ENCODE measurements at places on chromosomes 4 and X.

GRCh38 chrX:57156397-57157049, 19.3 kb upstream of the SPIN2A start:
- DNase-seq = no peak

DNA sequence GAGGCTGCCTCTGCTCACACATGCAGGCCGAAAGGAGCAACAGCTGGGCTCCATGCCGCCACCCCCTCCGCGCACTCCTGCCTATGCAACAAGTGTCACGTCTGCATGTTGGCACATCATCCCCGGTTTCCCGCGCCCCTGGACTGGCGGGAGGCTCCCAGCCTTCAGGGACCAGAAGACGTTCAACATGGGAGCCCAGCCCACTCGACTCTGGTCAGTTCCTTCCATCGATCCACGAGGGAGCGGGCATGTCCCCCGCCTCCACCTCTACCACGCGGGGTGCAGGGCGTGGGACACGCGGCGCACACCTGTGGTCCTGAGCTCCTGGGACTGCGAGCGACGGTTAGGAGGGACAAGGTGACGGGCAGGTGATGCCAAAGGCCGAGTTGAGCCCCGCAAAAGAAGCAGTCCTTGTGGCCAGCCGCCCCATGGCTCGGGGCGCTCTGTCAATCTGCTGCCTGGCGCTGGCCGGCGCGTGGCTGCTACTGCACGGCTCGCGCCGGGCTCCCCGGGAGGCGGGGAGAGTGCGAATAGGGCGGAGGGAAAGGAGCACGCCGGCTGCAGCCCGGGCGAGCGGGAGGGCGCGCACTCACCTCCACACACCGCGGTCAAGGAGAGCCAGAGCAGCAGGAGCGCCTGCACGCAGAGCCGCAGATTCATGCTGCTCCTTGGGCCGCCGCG, 645 bp downstream of the APLN start:
- no peak for DNase-seq

- DNase-seq = no peak
These were observed 17.1 kb downstream of the OGT start for GRCh38 chrX:71549986-71550385.

GRCh38 chrX:28585767-28586166, 1.5 kb upstream of the IL1RAPL1 start:
- DNase-seq = no peak

DNA sequence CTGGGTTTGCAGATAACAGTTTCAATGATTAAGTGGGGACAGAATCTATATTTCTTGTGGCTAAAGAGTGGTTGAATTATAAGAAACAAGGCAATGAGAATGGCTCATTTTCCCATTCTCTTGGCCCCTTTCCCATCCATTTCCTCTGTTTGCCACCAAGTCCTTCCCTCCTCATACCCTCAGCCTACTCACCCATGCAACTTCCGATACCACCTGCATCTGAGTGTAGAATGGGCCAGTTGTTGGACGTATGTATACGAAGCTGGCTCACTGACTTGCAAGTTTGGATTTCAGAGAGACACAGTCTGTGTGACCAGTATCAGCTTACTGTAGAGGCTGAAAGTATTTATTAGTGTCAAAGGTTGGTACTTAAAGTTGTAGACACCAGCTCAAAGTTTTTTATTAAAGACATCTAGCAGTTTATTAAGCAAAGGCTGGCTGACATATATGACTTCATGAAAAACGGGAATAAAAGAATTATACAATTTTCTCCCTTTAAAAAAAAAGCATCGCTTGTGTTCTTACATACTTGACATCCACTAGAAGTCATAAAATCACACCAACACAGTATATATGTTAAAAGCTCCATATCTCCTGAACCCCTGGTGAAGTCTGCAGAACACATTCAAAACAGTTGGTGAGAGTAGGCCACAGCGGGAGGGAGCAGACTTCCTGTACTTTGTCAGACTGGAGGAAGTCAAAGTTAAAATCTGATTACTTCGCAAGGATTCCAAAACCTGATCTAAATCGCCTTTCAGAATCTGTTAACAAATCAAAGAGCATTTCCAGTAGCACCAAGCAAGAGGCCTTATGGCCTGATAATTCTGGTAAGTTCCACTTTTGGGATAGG, 22.4 kb upstream of the STIM2 start:
- DNase-seq = no peak

DNA sequence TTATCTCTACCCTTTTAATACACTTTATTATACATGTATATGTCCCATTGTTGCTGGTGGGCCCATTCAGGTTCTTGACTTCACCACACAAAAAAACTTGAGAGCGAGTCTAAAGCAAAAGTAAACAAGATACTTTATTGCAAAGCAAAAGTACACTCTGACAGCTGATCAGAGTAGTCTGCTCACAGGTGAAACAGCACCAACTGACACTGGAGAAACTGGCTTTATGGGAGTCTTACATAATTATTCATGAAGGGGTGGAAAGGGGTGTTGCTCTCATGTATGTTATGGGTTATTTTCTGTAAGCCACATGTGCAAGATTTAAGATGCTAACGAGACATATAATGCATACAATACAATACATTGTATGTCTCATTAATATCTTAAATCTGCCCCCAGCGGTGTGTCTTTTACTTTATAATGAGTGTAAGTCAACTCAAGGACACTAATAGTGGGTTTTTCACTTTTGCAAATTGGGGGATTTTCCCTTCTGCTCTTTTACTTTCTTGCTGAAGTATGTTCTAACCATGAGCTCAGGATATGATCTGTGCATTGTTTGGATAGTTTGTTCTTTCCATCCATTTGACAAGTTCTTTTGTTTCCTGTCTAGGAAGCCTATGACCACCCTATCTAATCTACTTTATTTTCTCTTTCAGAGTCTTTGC, 256.1 kb upstream of the ITM2A start:
- no peak for DNase-seq

DNA sequence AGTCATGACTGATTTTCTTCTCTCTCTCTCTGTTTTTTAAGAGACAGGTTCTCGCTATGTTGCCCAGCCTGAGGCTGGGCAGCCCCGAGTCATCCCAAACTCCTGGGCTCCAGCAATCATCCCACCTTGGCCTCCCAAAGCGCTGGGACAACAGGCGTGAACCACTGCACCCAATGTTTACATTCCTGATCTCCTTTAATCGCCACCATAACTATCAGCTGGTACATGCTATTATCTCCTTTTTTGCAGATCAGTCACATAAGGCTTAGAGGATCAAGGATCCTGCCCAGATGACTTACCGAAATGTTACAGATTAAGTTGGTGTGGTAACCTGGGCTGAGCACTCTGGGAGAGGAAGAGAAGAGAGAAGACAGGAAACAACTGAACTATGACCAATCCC, 1.5 kb upstream of the USP46 start:
- no peak for DNase-seq

- DNase-seq = no peak
These were observed 61.0 kb downstream of the BEX3 start for GRCh38 chrX:103437147-103437873.

- no peak for DNase-seq
These were observed 211.5 kb downstream of the FRAS1 start for GRCh38 chr4:78268597-78268996.

DNA sequence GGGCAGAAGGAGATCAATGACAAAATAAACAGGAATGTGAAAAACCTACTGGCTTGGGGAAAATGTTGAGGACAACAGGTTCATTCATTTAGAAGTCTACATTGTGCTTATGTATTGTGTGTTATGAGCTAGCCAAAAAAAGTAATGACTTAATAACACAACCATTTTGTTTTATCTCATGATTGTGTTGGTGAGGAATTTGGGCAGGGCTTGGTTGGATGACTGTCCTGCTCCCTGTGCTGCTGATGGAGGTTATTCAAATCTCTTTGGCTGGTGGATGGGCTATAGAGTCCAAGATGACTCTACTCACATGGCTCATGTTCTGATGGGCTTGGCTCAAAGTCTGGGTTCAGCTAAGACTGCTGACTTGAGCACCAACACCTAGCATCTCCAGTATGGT, 116.3 kb downstream of the HS3ST1 start:
- DNase-seq = no peak

GRCh38 chrX:69189576-69190371, 24.5 kb upstream of the PJA1 start:
- no peak for DNase-seq

GRCh38 chr4:5827108-5828004, 65.5 kb downstream of the CRMP1 start:
- no peak for DNase-seq

GRCh38 chr4:68465058-68465457, 17.8 kb downstream of the TMPRSS11E start:
- DNase-seq = no peak

GRCh38 chr4:169270810-169271691, at the start of gene SH3RF1:
TSS of gene SH3RF1 (minus strand) at chr4:169270956. CDS start at chr4:169269212, 1,744 bp downstream.
- DNase-seq = no peak

DNA sequence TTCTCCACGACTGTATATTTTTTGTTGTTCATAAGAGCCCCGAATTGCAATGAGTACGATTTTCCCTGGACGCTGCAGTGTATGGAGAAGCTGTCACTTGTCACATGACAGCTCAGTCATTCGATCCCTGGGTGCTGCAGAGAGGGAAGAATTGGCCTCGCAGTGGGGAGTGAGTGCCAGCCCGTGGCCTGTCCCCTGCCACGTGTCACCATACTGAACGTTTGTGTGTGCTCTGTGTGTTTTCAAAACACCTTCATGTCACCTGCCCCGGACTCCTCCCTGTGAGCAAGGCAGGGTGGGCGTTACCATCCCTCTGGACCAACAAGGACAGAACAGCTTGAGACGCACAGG, 77.9 kb downstream of the TBL1X start:
- DNase-seq = no peak

DNA sequence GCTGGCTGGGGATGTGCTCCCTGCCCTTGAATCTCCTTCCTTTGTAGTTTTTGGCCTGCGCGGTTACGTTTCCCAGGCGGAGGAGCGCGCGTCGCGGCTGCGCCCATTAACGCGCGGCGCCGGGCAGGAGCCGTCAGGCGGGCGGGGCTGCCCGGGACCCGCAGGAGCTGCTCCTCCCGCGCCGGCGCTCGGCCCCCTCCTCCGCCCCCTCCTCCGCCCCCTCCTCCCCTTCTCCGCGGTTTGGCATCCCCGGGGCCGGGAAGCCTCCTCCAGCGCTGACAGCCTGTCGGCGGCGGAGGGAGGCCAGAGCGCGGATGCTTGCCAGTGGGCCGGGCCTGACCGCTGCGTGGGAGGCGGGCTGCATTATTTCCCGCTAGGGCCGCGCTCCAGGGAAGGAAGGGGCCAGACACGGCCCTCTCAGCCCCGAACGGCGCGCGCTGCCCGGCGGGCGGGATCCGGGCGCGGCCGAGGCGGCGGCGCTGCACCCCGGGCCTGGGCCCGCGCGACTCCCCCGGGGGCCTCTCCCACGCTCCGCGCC, at the start of gene DCLK2:
DCLK2 (plus strand) TSS at position 405 of the 538 bp plus-strand sequence. CDS start 583 bp downstream, outside the sequence.
- no peak for DNase-seq

DNA sequence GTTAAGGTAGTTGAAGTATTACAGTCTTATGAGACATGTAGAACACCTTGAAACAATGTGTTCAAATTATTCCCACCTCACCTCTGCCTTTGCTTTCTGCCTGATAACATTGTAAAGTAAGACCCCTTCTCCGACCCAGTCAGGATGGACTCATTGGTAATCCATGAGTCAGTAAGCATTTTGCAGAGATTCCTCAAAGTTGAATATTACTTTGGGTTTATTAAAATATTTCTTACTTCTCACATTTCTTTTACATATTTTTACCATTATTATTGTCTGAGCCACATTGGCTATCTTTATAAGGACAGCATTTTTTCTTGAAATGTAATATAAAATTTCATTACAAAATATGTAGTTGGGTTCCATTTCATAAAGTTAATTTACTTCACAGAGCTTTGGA, 201.6 kb downstream of the BMPR1B start:
- DNase-seq = no peak

GRCh38 chrX:133994576-133994975, 9.2 kb upstream of the GPC3 start:
- DNase-seq = no peak

DNA sequence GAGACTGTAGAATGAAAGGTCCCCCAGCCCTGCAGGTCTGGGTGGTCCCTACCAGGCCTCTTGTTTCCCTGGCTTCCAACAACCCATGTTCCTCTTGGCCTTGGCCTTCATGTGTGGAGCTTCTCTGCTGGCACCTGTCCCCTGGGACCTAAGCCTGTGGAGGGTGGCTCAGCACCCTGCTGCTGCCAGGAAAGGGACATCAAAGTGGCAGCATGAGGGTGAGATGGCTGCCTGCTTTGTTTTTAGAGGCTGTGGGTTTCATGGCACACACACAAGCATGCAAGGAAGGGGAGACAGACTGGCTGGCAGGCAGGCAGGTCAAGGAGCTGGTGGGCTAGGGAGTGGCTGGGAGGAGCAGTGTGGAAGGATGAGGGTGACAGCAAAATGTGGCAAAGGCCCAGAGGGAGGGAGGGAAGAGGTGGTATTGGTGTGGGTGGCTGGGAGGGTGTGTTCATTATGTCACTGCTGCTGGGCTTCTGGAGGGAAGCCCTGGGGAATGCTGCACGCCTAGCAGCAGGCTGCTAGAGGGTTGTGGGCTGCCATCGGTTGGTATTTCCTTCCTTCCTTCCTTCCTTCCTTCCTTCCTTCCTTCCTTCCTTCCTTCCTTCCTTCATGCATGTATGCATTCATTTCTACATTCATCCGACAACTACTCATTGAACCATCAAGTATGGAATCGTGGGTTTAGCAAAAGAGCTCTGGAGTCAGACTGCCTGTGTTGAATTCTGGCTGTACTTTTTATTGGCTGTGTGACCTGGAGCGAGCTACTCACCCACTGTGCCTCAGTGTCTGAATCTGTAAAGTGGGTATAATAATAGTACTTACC, 128.7 kb upstream of the PJA1 start:
- no peak for DNase-seq

- no peak for DNase-seq
These were observed 3.3 kb downstream of the RIPPLY1 start for GRCh38 chrX:106899841-106900240.

DNA sequence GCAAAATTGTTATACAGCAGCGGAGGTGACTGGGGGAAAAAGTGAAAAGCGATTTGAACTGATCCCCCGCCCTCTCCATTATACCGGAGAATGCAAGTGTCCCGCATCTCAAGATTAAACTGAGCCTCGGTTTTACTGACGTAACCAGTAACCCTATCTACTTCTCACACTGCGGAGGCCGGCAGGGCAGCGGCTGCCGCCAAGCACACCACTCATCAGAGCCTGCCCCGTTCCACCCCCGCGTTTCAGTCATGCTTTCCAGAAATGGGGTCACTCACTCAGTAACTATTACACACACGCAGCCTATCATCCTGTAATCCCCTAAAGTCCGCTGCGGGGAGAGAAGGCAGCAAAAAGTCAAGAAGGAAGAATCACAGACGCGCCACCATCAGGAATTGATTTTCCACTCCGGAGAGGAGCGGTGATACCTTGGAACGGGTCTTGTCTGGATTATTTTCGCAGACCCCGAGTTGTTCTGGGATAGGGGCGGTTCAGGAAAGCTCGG, 1.4 kb downstream of the RPS6KA3 start:
- no peak for DNase-seq

- DNase-seq = no peak
These were observed 175.4 kb downstream of the NPFFR2 start for GRCh38 chr4:72207196-72207595.
